ENCODE measurements at places on chromosomes 12 and 14.

DNA sequence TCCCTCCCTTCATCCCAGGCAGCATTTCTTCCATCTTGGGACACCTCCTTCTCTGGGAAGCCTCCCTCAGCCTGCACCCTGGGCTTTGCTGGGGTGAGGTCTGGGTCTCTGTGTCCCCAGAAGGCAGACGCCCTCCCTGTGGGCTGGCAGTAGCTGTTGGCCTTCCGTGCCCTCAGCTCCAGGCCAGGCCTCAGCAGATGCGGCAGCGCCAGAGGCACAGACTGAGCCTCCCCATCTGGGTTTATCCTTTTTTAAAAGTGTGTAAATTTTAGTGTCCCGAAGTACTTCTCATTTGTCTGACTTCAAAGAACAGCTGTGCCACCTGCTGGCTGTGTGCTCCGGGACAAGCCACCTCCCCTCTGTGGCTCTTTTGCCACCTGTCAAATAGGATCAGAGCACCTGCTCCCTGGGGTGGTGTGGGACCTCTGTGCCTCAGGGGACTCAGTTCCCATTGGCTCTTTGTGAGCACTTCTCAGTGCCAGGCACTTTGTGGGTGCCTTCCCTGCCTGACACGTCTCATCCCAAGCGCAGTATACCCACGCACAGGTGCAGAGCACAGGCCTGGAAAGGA lies 11.1 kb downstream of the EXOC3L4 start:
- no peak for DNase-seq

GRCh38 chr14:60087668-60088067 lies 4.1 kb upstream of the PCNX4 start:
- DNase-seq: no peak

DNA sequence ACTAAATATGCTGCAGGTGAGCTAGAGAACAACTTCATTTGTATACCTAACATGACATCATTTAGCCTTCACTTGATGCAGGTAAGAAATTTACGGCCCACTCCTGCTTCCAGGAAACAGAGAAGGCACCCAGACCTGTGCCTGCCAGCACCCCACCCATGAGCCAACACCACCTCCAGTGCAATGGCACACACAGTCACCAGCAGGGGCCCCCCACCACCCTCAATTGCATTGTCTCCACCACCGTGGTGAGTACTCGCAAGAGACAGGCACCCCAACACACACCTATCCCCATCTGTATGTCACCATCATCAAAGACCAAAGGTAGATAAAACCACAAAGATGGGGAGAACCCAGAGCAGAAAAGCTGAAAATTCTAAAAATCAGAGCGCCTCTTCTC lies 107.6 kb downstream of the KLHL28 start:
- DNase-seq: no peak

DNA sequence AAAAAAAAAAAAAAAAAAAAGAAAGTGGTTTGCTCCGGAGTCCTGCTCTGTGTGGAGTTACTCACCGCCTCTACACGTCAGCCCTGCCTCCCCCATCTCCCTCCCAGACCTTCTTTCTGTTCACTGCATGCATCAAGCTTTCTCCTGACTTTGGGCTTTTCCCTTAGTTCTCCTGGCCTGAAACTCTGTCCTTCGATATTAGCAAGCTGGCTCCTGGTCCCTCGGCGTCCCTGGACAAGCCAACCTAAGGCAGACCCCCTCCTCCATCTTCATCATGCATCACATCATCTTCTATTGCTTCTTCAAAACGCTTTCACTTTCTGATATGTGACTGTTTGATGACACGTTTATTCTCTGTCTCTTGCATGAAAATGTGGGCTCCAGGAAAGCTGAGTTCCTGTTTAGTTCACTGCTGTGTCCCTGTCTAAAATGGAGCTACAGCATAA lies 40.6 kb downstream of the SLC15A4 start:
- no peak for DNase-seq

DNA sequence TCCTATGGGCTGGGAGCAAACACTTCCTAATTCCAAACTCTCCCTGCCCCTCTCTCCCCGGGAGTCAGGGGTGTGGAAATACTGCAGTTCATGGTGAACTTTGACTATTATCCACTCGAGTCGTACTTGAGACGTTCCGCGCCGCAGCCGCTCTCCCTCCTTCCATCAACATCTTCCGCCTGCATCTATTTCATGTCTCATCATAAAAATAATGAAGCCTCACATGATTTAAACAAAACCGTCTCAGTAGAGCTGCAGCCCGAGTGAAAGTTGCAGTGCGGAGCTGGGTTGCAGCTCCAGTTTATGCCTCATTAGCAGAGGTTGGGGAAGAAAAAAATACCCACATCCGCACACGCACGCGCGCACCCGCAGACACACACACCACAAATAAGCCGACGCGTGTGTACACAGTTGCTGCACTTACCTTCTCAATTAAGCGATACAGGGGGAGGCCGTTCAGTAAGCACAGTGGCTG lies 283 bp downstream of the LMO3 start:
- no peak for DNase-seq

Measured in stimulated activated CD4-positive, alpha-beta T cell treated with anti-CD3 and anti-CD28 coated beads, Interleukin-1b, Interleukin-23, amount 100 ng/mL, for 1 hour (primary cell).